ENCODE measurements at places on chromosomes 12 and 14.
A peak's percentile ranks its signal among the peaks of the same experiment; 100 is the strongest.

GRCh38 chr12:82437744-82438143 lies 79.4 kb downstream of the METTL25 start:
- DNase-seq, result no peak

DNA sequence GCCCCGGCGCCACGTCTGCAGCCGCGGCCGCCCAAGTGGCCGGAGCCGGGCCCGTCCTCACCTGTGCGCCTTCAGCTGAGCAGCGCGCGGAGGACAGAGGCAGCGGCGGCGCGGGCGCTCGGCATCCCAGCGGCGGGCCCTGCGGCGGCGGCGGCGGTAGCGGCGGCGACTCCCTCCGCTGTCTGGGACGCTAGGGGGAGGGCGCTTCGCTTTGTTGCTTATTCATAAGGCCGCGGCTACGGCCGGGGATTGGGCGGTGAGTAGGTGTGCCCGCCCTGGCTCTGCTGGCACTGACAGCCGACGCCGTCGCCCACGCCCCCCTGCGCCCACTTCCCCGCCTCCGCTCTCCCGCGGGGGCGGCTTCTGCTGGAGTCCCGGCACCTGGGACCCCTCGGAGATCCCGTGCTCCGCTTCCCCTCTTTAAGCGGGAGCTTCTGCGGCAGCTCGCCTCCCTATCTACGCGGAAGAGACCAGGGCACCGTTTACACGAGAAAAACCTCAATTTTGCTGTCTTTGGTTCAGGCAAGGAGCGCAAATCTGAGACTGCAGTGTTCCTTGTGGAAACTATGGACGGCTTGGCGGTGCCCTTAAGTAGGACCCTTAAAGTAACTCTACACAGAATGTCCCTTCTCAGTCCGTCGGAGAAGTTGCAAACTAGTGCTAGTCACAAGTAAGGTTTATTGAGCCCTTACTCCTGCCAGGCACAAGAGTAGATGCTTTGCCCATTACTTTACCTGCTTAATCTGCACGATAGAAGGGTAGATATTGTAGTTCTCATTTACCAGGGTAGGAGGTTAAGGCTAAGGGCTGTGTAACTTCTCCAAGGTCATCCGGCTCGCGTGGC lies at the start of gene ARMH4:
Gene ARMH4 (minus strand): TSS at position 200 of the 844 bp plus-strand sequence. CDS start 12,855 bp downstream, outside the sequence.
- DNase-seq, result peak; percentile 23

- DNase-seq, result no peak
Observed at GRCh38 chr14:21749306-21749868, 75.8 kb upstream of the OR4E1 start.

GRCh38 chr12:91937009-91937408 lies 208.6 kb downstream of the BTG1 start:
- DNase-seq, result no peak

DNA sequence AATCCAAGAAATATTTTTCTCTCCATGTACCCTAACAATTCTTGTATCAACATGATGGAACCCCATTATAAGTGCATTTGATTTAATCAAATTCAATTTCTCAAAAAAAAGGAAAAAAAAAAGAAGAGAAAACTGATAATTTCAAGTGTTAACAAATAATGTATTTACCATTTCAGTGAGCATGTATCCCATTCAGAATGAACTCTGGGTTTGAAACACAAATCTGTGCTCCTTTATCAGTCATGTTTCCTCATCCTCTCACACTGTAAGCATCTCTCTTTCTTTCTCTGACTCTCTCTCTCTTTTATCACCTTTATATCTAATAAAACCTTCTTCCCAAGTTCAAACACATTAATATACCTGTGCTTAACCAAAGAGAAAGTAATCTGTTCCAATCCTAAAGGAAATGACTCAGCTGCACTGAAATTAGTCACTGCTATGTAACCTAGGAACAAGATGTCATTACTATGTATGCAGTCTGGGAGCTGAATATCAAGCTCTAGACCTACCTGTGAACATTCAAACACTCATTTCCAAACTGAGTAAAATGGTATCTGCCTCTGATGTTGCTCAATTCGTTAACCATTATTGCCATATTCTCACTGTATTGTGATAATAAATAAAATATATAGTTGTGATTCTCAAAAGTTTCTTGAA lies 135.0 kb upstream of the LRIG3 start:
- no peak for DNase-seq

- DNase-seq, result no peak
Observed at GRCh38 chr12:51591016-51591901, at the start of gene SCN8A. Gene SCN8A (plus strand): TSS chr12:51591233. CDS start chr12:51662818, 71,585 bp downstream.

GRCh38 chr14:35122696-35123387 lies 490 bp downstream of the PRORP start:
- DNase-seq, result no peak

- no peak for DNase-seq
Observed at GRCh38 chr14:61537563-61538463, 157.5 kb upstream of the HIF1A start.

DNA sequence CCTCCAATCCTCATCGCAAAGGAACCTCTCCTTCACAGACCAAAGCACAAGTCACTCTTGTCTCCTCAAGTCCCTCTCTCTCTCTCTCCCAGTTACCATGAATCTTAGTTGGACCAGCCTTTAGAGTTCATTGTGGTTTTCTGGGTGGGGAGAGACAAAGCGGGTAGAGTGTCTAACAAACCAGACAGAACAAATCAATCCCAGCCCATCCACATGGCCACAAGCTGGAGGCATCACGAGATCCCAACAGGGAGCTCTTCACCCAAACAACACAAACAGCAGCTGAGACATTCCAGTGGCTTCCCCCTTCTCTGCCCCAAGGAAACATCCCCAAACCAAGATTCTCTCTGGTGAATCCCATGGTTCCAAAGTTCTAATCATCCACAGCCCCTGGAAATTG lies 22.4 kb downstream of the ACTN1 start:
- no peak for DNase-seq

DNA sequence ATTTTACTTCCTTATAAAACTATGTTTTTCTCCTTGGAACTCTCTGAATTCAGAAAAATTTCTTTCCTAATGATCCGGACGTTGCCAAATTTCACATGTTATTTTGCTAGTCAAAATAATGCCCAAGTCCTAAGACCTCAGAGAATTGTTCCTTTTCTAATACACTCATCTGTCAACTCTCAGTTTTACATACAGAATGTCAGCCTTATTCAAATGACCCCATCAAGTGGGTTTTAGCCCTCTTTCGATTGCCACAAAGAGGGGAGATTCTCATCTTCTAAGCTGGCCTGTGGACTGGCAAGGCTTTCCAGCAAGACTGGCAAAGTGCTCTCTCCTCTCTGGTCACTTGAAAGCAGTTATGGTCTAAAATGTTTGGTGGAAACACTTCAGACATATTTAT lies 99.3 kb upstream of the GPHB5 start:
- DNase-seq, result no peak

GRCh38 chr14:76929927-76930326 lies 98.6 kb downstream of the IRF2BPL start:
- no peak for DNase-seq

DNA sequence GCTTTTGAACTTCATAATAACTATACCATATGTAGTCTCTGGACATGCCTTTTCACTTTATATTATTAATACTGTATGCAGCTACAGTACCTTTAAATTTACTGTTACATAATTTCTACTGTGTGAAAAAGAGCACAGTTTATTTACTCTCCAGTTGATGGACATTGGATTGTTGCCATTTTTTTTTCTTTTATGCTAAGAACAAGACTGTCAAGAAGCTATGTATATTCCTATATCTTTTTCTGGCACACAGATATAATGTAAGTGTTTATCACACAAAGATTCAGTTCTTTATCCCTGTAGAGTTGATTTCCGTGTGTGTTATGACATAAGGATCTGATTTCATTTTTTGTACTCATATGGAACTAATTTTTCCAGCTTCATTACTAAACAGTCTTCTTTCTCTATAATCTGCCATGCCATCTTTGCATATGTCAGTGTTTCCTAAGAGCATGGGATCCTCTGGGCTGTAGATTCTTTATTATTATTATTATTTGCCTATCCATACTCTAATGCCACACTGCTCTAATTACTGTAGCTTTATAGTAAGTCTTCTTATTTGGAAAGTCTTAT lies 593.0 kb upstream of the ATP2B1 start:
- no peak for DNase-seq

DNA sequence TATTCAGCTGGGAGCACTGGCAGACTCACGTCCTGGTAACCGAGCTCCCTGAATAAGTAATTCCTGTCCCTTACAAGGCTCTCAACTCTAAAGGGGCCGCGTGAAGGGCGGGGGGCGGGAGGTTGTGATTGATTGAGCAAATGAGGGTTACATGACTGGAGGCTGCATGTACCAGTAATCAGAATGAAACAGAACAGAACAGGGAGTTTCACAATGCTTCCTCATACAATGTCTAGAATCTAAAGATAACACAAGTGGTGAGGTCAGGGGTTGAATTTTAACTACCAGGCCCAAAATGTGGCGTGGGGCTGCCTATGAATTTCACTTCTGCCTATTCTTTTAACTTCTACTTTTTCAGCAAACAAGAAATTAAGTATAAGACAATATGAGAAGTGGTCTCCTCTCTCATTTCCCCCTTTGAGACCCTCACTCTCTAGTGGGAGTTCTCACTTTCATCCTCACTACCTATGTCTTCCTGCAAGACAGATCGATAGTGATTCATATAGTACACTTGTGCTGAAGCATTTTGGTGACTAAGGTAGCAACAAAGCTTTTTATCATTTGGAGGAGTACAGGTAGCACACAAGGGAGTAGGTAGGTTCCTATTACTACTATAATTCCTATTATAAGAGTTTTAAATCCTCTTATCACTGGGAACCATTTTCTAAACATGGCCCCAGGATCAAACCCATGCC lies 239.8 kb downstream of the KTN1 start:
- DNase-seq, result no peak

GRCh38 chr12:28082096-28082495 lies 108.2 kb upstream of the CCDC91 start:
- no peak for DNase-seq

- no peak for DNase-seq
Observed at GRCh38 chr12:94147991-94148738, at the start of gene PLXNC1. Gene PLXNC1 (plus strand): TSS chr12:94148577. CDS start chr12:94148972, 395 bp downstream.

GRCh38 chr14:66137081-66137480 lies 349.1 kb upstream of the CCDC196 start:
- DNase-seq, result no peak

- no peak for DNase-seq
Observed at GRCh38 chr14:77024171-77024691, 4.3 kb downstream of the IRF2BPL start.

- DNase-seq, result no peak
Observed at GRCh38 chr14:75297411-75298040, 18.9 kb downstream of the FOS start.

GRCh38 chr14:80390906-80391305 lies 179.6 kb upstream of the DIO2 start:
- DNase-seq, result no peak

DNA sequence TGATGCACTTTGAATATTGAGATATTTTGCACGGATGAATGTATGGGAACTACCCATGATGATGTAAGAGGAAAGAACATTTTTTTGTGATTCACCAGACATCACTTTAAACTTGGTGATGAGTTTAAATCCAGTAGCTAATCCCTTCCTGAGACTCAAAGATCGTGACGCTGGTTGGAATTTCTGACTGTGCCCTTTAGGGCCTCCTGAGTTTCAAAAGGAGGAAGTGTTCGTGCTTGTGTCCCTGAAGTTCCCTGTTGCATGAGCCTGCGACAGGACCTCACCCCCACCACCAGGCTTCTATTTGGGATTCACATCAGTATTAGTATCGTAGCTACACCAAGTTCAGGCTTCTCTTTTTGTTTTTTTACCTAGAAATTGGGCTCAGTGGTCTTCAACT lies 18.6 kb upstream of the RIN3 start:
- no peak for DNase-seq

- DNase-seq, result no peak
Observed at GRCh38 chr12:122888232-122888752, 7.6 kb downstream of the VPS37B start.

DNA sequence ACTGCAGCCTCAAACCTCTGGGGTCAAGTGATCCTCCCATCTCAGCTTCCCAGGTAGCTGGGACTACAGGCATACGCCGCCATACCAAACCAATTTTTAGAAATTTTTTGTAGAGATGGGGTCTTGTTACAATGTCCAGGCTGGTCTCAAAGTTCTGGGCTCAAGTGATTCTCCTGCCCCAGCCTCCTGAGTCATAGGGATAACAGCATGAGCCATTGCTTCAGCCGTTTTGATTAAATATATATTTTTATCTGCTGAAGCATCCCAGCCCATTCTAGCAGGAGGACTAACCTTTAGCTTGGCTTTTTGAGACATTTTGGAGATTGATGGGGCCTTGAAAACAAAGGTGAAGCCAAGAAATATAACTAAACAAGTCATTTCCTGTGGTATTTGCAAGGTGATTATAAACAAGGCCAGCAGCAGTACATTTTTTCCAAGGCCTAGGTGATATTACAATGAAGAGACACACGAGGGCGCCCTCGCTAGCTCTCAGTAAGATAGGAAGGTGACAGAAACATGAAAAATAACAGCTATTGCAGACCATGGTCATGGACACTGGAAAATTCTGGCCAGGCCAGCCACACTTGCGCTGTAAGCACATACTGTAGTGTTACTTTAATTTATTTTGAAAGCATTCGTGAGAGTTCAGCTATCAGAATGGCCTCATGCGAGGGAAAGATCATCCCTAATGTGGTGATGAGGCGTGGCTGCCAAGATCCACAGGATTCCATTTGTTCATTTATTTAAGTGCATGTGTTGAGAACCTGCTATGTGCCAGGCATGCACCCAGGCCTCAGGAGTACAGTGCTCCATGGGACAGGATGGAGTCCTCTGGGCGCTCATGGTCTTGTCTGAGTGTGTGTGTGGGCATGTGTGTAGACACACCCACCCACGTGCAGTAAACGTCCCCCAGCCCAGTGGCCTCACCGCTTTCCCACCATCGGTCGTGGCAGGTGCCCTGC lies 63.5 kb downstream of the DGLUCY start:
- peak; percentile 46 for DNase-seq

- DNase-seq, result no peak
Observed at GRCh38 chr14:90184571-90185266, 71.6 kb upstream of the PSMC1 start.

GRCh38 chr12:10624605-10625004 lies 11.2 kb upstream of the MAGOHB start:
- DNase-seq, result no peak

DNA sequence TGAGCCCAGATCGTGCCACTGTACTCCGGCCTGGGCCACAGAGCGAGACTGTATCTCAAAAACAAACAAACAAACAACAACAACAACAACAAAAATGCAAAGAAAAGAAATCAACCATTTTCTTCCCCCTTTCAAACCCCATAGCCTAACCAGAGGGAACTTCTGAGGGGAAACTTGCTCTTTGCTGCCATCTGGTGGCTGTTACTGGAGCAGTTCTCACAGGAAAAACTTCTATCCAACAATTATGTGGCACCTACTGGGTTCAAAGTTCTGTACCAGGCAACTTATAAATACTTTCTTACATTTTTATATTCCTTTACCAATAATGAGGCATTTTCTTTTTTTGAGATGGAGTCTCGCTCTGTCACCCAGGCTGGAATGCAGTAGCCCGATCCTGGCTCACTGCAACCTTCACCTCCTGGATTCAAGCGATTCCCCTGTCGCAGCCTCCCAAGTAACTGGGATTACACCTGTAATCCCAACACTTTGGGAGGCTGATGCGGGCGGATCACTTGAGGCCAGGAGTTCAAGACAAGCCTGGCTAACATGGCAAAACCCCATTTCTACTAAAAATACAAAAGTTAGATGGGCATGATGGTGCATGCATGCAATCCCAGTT lies 50.9 kb upstream of the BICDL1 start:
- peak; percentile 57 for DNase-seq
